Hindlimb muscle (tissue), 1 donor: ENCODE measurements at places on chromosomes 2 and 18.

- peak; percentile 37 for DNase-seq
Observed at GRCh38 chr2:40658941-40659340, 207.1 kb upstream of the SLC8A1 start.

GRCh38 chr2:58553937-58554336 lies 312.8 kb upstream of the FANCL start:
- DNase-seq: no peak

- DNase-seq: no peak
Observed at GRCh38 chr2:193907561-193907960, 1712.8 kb upstream of the TMEFF2 start.

GRCh38 chr18:79600596-79600995 lies 79.0 kb upstream of the CTDP1 start:
- no peak for DNase-seq

GRCh38 chr2:10971888-10972260 lies 60.1 kb downstream of the KCNF1 start:
- DNase-seq: no peak

DNA sequence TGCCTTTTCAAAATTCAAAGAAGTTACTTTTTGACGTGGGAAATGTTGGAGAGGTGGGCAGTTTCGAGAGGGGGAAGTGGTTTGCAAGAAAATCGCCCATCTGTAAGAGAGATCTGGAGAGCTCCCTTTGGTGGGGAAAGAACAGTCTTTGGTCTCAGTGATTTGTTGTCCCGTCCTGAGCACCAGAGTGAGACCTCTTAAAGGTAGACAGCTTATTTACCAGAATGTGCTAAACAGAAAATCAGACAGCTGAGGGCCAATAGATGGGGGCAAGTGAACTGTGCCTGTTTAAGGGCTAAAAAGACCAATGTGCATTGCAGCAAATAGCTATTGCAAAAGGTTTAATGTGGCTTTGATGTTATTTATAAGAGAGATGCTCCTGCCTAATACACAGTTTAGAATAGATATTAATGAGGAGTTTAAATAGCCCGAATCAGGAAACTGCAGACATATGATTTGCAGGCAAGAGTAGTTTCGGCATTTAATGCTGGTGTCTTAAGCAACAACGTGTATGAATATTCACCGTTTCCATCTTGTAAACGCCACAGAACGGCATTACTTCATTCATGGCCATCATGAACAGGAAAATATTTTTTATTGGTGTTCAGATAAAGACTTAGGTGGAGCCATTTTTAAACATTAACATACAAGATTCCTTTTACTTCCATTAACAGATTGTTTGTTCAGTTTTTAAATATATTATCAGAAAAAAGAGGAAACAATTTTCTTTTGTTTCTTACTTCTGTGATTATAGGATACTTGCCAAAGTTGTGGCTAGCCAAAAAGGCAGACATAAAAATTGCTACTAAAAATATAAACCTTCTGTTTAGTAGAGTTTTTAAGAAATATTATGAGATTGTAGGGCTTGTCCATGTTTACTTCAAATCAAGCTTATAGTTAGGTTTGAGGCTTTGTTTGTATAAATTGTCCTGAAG lies 29.6 kb downstream of the ARHGAP15 start:
- DNase-seq: no peak

DNA sequence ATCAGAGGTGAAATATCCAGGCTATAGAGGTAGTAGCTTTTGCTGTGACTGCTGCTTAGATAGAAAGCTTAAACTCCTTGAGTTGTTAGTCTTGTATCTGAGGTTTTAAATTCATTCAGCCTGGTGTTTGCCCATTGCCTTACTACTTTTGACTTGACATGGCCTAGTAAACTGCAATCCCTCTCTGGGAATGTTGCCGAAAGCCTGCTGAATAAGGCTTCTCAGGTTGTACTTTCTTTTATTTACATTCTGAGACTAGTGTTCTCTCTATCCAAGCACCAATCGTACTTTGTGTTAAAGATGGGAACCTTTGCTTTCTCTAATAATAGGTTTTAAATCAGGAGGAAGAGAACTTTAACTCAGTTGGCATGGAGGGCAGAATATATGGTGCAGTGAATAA lies 357.6 kb upstream of the CWC22 start:
- no peak for DNase-seq

- DNase-seq: peak; percentile 67
Observed at GRCh38 chr18:35949903-35950627, 22.4 kb upstream of the RMP24 start.

- peak; percentile 56 for DNase-seq
Observed at GRCh38 chr2:12320991-12321641, 395.6 kb upstream of the TRIB2 start.

DNA sequence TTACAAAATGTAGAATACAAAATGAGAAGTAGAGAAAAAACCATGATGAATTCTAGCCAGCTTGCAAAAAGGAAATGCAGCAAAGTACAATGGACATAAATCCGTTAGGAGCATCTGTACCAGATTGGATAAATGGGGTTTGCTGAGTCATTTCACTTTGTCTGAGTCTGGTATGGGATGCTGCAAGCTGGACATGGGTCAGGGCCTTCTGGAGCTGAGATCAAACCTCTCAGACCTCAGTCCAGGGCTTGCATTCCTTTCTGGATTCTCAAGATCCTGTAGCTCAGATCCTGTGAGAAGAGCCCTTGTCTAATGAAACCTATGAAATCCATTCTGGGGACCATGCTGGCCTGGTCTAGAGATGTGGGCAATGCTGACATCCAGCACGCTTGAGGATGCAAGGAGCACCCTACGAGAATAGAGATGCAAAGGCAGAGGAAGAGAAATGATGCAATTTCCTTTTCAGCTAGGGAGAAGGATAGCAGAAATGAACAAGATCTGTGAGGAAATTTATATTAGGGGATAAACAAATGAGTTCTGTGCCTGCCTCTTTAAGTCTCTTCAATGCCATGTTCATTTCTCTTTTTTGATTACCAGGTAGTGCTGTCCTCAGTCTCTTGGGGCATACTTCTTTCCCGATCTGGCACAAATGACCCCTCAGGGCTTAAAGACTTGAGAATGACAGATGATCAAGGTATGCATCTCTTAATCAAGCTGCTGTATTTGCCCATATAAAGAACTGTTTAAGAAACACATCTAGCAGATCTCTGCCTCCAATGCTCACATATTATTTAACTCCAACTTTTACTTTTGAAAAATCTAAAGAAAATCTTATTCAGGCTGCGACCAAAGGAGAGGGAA lies 230.4 kb downstream of the MEIS1 start:
- no peak for DNase-seq

- DNase-seq: no peak
Observed at GRCh38 chr18:10559553-10560451, 34.0 kb downstream of the NAPG start.

DNA sequence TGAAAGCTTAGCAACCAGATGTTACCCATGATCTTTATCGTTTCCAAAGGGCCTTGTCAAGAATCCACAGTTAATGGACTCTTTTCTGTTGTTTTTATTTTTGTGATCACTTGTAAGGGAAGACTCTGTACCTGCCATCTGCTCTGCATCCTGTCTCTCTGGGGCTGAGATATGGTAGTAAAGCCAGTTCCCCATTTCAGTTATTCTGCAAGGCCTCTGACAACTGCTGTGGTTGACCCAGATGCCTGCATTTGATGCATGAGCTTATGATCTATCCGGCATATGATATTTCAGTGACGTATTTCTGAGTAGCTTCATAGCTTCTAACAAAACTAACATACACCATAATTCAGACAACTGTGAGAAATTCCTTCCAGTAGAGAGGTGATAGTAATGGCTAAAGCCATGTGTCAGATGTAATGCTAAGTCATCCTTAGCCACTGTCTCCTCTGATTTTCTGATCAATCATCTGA lies 105.1 kb downstream of the TPO start:
- no peak for DNase-seq

DNA sequence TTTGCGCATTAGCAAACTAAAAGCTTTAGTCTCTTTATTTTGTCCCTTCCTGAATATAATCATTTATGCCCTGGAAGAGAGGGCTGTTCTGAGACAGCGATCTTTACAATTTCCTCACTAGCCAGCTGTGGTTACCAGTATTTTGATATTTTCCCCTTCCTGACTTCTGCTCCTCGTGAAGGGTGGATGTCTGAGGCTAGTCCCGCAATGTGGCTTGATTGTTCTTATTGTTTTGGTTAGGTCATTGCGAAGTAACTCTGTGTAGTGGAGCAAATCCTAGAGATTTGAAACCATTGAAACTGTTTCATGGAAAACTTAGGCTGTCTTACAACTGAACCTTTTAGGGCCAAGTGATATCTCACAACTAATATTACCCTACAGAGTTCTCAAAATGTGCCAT lies 2.4 kb downstream of the MRPL33 start:
- no peak for DNase-seq

DNA sequence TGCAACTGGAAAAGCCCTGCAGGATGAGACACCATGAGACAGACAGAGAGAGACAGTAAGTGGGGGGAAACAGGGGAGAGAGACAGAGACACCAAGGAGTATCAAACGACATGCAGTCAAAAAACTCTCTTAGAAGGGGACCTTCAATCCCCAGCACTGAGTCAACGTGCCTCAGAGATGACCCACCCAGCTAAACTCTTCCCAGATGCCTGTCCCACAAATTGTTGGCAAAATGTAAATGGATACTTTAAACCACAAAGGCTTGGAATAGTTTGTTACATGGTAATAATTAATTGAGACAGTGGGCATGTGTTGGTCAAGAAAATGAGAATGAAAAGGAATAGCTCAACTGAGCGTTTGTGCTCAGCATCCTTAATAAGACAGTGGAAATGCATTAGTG lies 98.3 kb downstream of the GRB14 start:
- DNase-seq: no peak

- no peak for DNase-seq
Observed at GRCh38 chr2:224802407-224802806, 86.2 kb upstream of the CCDC195 start.

- DNase-seq: peak; percentile 6
Observed at GRCh38 chr2:159904127-159904958, 106.3 kb upstream of the CD302 start.

DNA sequence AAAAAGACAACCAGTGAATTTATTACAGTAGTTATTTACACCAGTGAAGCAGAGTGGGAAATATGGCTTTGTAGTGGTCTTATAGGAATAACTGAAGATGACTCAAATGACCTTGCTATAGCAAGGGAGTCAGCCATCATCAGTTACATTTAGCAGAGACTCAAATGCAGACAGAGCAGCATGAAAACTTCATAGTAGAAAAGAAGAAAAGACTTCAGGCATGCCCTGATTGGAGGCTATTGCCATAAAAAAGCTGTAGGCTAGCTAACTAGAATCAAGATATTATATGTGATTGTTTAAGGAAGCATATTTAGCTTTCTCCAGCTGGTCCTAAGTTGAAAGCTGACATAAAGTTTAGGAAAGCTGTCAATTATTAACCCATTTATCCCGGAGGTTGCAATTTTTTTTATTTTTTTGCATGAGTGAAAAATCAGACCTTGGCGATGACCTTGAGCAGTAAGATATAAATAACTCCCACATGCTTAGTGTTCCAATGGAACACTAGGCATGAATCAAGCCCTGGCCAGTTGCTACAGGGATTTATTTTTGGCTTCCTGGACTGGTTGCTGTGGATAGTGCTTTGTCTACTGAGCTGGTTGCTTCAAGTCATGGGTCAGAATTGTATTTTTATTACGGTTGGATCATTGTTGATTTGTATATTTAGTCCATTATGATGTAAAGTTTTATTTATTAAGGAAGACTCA lies 675.6 kb upstream of the VRK2 start:
- DNase-seq: peak; percentile 4

DNA sequence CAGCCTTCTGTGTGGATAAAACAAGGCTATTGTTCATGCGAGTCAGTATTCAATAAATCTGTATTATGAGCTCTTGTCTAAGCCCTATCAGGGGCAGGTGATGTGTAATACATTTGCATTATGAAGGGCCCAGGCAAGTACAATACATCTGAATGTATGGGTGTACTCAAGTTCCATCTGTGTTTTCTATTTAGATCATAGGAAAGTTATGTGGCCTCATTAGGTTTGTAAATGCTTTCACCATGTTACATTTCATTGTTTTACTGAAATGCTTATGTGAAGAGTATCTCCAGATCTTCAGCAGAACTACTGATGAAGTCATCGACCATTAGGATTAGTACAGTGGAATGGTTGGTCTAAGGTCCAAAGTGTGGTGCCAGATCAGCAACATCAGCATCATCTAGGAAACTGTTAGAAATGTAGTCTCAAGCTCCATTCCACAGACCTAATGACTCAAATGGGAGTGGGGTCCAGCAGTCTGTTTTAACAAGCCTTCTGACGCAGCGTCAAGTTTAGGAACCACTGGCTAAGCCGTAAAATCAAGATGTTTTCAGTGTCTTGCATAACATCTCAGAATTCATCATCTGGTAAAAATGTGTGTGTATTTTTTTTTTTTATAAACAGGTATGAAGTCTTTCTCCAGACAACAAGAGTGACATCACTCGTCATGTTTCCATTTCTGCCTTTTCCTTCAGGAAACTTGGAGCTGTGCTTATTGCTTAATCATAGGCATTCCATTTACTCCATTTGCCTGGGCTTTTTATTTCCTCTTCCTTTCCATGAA lies 80.5 kb downstream of the LYPD6 start:
- DNase-seq: peak; percentile 6

- DNase-seq: no peak
Observed at GRCh38 chr2:98505311-98505808, 60.7 kb downstream of the INPP4A start.

- no peak for DNase-seq
Observed at GRCh38 chr2:224576088-224576715, 9.0 kb downstream of the CUL3 start.

- DNase-seq: no peak
Observed at GRCh38 chr2:136045835-136046570, 60.6 kb upstream of the DARS1 start.

DNA sequence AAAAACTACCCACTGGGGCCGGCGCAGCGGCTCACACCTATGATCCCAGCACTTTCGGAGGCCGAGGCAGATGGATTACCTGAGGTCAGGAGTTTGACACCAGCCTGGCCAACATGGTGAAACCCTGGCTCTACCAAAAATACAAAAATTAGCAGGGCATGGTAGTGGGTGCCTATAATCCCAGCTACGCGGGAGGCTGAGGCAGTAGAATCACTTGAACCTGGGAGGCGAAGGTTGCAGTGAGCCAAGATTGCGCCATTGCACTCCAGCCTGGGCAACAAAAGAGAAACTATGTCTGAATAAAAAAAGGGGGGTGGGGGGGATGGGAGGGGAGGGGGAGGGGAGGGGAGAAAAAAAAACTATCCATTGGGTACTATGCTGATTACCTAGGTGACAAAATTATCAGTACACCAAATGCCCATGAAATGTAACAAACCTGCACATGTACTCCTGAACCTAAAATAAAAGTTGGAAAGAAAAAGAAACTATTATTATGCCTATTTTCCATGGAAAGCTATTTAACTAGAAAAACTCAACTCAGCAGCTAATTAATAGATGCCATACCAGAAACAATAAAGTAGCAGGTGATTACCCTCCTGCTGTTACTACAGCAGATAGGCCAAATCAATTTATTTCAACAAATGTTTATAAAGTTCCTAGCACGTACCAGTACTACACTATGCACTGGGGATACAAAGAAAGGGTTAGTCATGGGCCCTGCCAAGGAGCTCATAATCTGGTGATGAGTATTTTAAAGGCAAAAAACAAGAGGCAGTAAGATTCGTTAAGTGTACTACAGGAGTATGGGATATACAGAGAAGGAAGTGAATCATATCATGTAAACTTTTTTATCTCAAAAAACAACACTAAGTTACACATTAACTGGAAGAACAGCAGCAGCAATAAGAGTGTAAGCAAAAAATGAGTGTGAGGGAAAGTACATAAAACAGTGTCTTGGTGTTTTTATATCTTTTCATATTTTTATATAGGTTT lies 112.8 kb upstream of the SLC39A10 start:
- no peak for DNase-seq

- no peak for DNase-seq
Observed at GRCh38 chr2:99863903-99864270, 278.5 kb downstream of the AFF3 start.

- peak; percentile 69 for DNase-seq
Observed at GRCh38 chr2:174334781-174335251, at the start of gene SP9. Gene SP9 (plus strand): TSS chr2:174334954. CDS start chr2:174335093, 139 bp downstream.
